ENCODE measurements at places on chromosomes 6 and 20.

DNA sequence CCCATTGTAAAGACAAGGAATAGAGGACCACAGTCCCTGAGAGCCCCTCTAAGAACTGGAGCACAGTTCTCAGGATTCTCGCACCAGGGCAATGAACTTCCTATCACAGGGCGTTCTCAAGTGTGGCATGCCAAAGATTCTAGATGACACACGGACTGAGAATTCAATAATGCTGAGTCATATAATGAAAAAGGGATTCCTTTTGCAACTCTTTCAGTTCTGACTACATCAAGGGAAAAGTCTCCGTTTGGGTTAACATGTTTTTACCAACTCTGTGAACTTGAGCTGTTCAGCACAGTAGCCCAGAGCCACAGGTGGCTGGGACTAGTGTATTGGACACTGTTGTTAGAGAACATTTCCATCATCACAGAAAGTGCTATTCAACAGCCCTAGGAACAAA is 3.4 kb downstream of the MED20 start:
- DNase-seq: no peak

GRCh38 chr6:1657116-1657770 is 47.5 kb downstream of the FOXC1 start:
- DNase-seq: no peak

- no peak for DNase-seq
These were observed 164.0 kb upstream of the ZNF337 start for GRCh38 chr20:25860531-25861150.

- DNase-seq: no peak
These were observed 12.7 kb downstream of the SAYSD1 start for GRCh38 chr6:39102071-39102820.

DNA sequence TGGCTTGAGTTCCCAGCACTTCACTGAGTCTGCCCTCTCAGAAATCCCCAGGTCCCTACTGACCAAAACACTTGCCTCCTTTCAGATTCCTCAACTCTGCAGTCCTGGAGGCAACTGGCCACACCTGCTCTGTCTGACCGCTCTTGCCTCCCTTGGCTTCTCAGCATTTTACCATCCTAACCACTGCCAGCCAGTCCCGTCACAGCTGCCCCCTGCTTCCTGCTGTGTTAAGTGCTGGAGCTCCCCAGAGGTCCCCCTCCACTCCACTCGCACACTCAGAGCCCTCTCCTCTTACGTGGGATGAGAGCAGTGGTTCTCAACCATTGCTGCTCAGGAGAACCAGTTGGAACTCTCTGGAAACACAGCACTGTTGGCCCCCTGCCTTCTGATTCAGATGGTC is 20.5 kb downstream of the ADAT2 start:
- no peak for DNase-seq

GRCh38 chr6:126976253-126976797 is 142.1 kb upstream of the RSPO3 start:
- DNase-seq: no peak

DNA sequence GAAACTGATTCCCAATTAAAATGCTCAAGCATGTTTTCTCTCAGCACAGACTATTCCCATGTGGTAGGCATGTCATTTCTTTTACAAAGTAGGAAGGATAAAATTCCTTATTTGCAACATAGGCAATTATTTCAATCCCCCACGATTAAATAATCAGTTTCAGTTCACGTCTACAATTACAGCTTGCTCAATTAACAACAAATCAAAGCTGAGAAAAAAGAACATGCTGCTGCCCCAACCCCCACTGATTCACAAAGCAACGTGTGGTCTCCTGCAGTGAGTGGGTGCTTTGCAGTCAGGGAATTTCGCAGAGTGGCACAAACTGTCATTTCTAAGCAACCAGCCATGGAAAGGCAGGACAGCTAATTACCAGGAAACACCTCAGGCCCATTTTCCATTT is 17.0 kb downstream of the RNASET2 start:
- no peak for DNase-seq

DNA sequence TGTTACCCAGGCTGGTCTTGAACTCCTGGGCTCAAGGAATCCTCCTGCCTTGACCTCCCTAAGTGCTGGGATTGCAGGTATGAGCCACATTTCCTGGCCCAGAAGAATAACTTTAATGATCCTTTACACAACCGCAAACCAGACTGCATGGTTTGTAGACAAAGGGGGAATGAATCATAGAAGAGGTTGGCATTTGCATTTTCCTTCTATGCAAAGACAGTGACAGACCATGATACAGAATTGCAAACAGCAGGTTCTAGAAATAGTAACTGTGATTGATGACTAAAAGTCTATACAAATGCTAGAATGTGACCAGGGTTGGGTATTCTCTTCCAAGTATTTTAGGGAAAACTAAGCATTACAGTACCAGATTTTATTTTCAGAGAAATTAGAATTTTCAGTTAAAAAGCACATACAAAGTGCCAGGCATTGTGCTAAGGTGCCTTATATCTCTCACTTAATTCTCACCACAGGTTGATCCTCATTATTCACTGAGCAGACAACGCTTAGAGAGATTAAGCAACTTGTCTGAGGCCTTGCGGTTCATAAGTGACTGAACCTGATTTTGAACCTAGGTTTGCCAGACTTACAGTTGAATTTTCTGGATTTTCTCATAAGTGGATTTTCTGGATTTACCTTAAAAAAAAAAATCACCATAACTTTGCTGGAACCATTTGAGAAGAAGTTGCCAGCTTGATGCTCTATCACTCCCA is 146.6 kb downstream of the ZFAND3 start:
- DNase-seq: no peak

GRCh38 chr20:13995841-13996240 is 525 bp downstream of the MACROD2 start:
- peak; percentile 1 for DNase-seq

GRCh38 chr20:38226553-38226952 is 34.0 kb downstream of the KIAA1755 start:
- no peak for DNase-seq
